Stimulated activated CD8-positive, alpha-beta memory T cell treated with anti-CD3 and anti-CD28 coated beads, Interleukin-2, amount 100 ng/mL, for 1 hour (primary cell): ENCODE measurements at places on chromosomes 13 and 19.

DNA sequence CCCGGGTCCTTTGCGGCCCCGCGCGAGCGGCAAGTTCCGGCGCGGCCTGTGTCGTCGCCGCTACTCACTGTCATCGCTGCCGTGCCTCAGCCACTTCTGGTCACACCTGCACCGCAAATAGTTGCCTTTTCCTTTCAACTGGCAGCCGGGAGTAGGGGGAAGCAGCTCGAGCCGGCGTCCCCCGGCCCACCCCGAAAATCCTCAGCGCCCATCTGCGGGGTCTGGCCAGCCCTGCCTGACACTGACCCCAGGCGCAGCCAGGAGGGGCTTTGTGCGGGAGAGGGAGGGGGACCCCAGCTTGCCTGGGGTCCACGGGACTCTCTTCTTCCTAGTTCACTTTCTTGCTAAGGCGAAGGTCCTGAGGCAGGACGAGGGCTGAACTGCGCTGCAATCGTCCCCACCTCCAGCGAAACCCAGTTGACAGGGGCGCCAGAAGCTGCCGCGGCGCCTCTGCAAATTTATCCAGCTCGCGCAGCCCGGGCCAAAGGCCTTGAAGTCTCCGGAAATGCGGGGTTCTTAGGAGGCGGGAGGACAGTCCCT, 1.7 kb downstream of the PDX1 start:
- DNase-seq = no peak

DNA sequence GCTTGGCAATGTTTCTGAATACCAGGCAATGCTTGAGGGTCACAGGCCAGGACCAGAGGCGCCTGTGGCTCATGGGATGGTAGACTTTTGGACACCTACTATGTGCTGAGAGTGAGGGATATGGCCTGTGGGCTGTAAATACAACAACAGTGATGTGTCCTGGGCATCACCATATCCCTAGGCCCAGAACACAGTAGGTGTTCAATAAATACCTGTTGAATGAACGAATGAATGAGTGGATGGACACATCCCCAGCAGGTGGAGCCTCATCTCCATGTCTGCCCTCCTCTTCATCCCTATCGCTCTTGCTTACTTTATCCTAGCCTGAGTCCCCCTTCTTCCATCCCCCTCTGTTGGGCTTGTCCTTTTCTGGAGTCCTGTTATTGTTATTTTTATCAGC, 16.5 kb upstream of the NANOS2 start:
- no peak for DNase-seq

DNA sequence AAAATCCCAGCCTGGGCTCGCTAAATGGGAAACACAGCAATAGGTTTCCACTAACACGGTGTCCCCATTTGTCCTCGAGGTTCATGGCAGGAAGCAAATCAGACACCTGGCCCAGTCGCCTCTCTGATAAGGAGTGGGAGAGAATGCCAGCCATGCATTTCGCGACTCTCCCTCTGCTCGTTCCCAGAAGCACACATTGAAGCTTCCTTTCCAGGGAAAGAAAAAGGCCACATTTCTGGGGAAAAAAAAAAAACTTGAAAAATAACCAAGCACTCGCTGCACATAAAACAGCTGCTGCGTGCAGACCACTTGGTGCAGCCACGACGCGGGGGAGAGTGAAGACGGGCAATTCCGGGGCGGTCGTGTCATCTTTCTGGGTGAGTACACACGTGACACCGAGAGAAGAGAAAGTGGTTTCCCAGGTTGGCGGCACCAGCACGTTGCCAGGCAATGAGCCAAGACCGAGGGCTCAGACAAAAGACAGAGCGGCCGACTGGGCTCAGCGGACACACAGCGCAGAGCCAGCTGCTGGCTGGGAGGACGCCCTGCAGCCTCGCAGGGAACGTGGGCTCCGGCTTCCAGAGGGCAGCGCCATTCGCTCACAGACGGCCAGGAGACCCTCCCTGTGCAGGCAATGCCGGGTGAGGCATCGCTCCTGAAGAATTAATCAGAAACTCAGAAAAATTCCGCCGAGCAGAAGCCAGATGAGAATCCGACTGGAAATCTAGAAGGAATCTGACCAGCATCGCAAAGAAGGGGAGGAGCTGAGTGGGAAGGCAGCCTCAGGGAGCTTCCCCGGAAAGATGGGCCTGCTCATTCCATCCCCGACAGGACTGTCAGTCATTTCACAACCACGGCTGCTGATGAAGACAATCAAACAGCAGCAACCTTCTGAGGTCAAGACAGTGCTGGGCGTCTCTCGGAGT, 83.2 kb upstream of the IRS2 start:
- no peak for DNase-seq

- no peak for DNase-seq
Measured at GRCh38 chr13:112574834-112575613, 12.9 kb downstream of the TUBGCP3 start.

DNA sequence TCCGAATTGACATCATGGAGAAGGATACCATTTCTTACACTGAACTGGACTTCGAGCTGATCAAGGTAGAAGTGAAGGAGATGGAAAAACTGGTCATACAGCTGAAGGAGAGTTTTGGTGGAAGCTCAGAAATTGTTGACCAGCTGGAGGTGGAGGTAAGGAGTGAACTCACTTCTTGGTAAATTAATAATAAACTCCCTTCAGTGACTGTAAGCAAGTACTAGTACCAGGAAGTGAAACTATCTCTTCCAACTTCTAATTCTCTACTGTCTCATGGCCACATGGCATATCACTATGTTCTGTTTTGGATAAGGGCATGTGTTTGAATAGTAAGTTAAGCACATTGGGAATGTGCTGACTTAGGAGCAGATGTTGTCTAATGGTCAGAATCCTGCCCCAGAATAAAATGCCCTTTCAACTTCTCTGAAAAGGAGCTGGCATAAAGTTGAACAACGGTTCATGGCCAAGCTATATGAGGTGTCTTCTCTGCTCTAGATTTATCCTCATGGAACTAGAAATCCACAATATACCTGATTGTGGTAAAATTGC, 13.4 kb downstream of the OLFM4 start:
- DNase-seq = no peak

GRCh38 chr19:35986111-35986510, 8.9 kb upstream of the SDHAF1 start:
- no peak for DNase-seq

- DNase-seq = no peak
Measured at GRCh38 chr19:51323481-51324166, 12.2 kb downstream of the IGLON5 start.

- DNase-seq = no peak
Measured at GRCh38 chr19:3694361-3695123, 5.7 kb downstream of the PIP5K1C start.

DNA sequence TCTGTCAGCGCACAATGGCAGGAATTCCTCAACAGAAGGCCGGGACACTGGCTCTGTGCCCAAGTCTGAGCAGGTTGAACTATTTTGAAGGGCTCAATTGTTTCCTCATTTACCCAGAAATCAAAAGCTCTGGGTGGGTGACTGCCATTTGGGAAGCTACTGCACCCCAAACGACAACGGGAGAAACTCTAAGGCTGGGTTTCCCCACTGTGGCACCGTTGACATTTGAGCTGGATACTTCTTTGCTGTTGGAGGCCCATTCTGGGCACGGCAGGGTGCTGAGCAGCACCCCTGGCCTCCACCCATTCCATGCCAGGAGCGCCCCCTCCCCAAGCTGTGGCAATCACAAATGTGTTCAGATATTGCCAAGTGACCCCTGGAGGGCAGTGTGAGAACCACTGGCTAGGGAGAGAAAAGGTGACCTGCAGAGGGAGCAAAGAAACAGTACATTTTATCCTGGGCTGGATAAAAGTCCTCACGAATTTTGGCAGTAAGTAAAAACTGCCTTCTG, 62.5 kb downstream of the RFX2 start:
- no peak for DNase-seq

GRCh38 chr13:30652746-30653386, 35.1 kb downstream of the USPL1 start:
- no peak for DNase-seq

GRCh38 chr19:32230441-32230840, 115.0 kb upstream of the ZNF507 start:
- no peak for DNase-seq

GRCh38 chr13:55069746-55070145, 2041.1 kb downstream of the OLFM4 start:
- no peak for DNase-seq

GRCh38 chr13:31114641-31115040, 47.1 kb downstream of the HSPH1 start:
- DNase-seq = no peak

- no peak for DNase-seq
Measured at GRCh38 chr19:40565910-40566495, 10.7 kb upstream of the SHKBP1 start.

- no peak for DNase-seq
Measured at GRCh38 chr19:43467730-43468129, 2.3 kb upstream of the LYPD3 start.
